ENCODE measurements at places on chromosomes 13 and 19.

DNA sequence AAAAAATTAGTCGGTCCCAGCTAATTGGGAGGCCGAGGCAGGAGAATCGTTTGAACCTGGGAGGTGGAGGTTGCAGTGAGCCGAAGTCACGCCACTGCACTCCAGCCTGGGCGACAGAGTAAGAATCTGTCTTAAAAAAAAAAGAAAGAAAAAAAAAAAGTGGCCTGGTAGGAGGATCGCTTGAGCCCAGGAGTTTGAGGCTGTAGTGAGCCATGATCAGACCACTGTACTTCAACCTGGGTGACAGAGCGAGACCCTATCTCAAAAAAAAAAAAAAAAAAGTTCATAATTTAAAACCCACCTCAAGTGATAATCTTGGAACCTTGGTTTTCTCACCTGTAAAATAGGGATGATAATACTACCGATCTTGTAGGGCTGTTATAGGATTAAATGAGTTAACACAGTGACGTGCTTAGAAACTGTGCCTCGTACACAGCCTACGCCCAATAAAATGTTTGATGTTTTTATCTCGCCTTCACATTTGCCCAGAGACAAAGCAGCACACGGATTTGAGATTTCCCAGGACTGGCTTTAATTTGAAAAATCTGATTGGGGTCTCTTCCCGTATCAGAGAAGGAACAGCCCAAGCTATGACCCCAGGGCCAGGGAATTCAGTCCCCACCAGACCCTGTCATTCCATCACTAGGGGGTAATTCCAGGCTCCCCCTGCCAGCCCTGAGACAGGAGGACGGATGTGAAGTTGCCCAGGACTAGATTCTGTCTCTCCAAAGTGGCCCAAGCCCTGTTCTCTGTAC, 3.6 kb downstream of the SERTAD1 start:
- DNase-seq: no peak

GRCh38 chr13:58712191-58712590, 1080.6 kb downstream of the PCDH17 start:
- DNase-seq: no peak

DNA sequence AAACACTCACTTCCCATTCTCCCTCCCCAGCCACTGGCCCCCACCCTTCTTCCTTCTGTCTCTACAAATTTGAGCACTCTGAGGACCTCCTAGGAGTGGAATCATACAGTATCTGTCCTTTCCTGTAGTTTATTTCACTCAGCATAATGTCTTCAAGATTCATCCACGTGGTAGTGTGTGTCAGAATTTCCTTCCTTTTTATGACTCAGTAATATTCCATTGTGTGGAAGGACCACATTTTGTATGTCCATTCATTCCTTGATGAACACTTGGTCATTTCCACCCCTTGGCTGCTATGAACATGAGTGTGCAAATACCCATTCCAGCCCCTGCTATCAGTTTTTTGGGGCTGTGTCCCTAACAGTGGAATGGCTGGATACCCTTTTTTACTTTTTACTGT, 9.8 kb downstream of the KLF2 start:
- no peak for DNase-seq

- DNase-seq: no peak
Observed at GRCh38 chr13:51532736-51533197, 51.5 kb upstream of the WDFY2 start.

GRCh38 chr13:79121286-79121685, 284.8 kb downstream of the RBM26 start:
- DNase-seq: no peak

DNA sequence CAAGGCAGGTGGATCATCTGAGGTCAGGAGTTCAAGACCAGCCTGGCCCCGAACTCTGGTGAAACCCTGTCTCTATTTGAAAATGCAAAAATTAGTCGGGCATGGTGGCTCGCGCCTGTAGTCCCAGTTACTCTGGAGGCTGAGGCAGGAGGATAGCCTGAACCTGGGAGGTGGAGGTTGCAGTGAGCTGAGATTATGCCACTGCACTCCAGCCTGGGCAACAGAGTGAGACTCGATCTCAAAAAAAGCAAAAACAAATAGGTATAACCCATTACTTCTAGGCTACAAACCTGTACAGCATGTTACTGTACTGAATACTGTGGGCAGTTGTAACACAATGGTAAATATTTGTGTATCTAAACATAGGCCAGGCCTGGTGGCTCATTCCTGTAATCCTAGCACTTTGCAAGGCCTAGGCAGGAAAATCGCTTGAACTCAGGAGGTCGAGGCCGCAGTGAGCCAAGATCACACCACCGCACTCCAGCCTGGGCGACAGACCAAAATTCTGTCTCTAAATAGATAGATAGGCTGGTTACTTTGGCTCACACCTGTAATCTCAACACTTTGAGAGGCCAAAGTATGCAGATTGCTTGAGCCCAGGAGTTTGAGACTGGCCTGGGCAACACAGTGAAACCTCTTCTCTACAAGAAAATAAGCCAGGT, 63.5 kb downstream of the MYO9B start:
- no peak for DNase-seq

DNA sequence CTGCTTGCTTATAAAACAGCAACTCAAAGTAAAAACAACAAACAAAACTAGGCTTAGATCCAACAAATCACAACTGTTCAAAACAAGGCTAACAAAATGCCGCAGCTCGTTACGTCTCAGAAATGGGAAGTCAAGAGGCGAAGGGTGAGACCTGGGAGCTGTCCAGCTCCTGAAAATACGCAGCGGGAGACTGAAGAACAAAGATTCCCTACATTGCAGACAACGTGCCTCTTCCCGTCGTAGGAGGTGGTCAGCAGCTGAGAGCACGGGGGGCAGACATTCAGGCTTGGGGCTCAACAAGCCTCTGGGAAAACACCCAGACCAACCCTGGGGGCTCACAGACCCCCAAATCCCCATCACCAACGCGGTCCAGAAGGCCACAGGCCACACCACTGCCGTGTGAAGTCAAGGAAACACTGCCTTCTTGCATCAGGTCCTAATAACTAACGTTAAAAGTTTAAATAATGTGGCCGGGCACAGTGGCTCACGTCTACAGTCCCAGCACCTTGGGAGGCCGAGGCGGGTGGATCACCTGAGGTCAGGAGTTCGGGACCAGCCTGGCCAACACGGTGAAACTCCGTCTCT, 13.5 kb downstream of the PLPP2 start:
- DNase-seq: no peak

DNA sequence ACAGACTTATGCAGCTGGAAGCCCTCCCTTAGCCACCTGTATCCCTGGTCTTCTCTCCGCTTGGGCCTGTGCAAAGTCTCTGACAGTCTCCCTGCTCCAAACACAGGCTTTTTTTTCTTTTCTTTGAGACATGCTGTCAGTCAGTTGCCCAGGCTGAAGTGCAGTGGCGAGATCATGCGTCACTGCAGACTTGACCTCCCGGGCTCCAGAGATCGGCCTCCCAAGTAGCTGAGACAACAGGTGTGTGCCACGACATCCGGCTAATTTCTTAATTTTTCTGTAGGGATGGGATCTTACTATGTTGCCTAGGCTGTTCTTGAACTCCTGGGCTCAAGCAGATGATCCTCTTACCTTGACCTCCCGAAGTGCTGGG, 1.6 kb downstream of the MZF1 start:
- no peak for DNase-seq

DNA sequence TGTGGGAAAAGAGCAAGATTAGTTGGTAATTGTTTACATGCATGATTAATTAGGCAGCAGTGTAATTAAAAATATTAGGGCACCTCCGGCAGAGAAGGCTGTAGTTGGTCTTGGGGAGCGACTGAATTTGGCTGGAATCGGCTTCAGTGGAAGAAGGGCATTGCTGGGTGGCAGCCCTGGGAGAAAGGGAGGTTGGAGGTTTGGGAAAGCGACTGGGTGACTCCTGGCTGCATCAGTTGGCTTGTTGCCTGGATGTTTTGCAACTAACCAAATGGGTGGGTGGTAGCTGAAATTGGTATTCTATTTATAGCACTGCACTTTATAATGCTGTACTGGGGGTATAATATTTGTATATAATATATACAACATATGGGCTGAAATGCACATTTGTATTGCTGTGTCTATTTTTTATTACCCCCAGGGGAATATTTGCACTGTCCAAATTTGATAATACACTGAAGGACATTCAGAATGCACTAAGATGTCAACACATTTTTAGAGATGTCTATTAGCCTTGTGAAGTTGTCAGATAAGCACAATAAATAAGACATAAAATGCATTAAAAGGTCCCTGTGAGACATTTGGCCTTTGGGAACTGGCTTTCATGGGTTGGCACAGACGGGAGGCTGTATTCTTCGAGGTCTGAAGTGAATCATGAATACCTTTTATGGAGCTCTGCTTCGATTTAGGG, 1.7 kb downstream of the B3GLCT start:
- DNase-seq: no peak

GRCh38 chr13:66875264-66875663, 354.9 kb downstream of the PCDH9 start:
- DNase-seq: no peak

- DNase-seq: no peak
Observed at GRCh38 chr19:13053761-13054625, 48.7 kb downstream of the LYL1 start.

DNA sequence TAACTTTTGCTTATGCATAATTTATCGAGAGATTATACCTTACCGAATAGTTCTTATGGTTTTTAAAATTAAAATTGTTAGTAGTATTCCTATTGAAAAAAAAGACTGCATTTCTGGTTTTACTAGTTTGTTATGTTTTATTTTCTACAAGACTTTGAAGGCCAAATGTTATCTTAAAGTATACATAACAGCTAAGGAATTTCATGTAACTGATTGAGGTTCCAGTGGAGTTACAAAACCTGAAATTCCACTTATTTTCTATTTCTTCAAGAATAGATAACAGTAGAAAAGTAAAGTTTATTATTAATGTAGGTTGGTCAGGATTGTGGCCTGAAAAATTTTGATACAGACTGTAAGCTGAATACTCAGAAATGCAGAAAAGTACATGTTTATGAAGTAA, 1216.0 kb upstream of the PCDH20 start:
- DNase-seq: no peak

- no peak for DNase-seq
Observed at GRCh38 chr13:65090186-65090585, 2139.9 kb downstream of the PCDH9 start.

DNA sequence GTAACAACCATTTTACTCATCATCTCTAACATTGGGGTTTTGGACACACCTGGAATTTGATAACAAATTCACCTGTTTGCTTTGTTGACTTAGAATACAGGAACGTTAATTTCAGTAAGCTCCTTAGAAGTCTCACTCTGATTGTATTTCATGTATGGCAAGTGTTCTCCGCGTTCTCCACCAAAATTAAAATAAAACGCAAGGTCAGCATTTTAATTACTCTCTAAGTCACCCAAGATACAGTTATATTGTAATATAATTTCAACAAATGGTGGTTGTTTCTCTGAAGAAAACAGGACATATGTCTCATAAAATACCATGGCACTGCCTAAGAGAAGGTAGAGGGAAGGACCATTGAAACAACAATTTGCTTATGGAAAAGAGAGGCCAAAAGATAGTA, 742.1 kb downstream of the LIG4 start:
- DNase-seq: no peak

DNA sequence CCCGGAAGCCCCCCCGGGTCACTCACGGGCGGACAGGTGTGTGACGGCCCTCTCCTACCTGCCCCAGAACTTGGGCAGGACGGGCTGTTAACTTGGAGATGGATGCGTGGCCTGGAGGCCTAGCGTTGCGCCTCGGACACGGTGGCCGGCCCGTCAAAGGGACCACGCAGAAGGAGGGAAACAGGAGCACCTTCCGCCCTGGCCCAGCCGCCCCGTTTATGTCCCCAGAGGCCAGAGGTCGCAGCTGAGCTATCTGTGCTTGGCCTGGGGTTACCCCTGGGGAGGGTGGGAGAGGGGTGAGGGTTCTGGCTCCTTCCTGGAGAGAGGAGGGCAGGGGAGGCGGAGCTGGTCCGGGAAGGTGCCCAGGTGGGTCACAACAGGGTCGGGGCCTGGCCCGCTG, 35.6 kb downstream of the GADD45B start:
- no peak for DNase-seq

DNA sequence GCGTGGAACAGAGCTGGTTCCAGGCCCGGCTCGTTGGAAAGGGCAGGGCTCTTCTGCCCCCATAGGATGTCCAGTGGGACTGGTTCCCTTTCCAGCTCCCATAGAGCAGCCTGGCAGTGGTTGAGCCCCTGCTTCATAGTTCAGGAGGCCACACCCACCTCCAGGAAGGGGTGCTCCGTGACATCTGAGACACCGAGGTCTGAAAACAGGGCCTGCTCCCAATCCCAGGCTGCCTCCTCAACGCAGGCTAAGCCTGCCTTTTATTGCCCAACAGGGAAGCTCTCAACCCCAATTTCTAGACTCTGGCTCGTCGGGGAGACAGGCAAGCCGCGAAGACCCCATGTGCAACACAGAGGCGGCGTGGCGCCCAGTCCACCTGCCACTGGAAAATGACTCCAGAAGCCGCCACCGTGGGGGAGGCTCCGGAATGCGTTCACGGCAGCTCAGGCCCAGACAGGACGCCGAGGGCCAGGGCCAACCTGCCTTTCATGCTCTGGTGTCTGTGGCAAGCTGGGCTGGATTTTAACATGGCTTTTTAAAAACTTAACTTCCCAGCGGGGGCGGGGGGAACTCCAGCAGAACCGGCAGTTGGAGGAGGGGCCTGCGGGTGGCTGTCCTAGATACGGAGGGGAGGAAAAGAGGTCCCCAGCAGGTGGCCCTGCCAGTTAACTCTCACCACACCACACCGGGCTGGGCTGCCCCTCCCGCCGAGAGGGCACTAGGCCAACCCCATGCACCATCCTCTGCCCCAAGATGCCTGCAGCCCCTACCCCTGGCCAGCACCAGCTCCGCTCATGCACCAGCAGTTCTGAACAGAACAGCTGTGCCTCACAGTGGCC, 17.9 kb upstream of the TINCR start:
- peak; percentile 20 for DNase-seq

DNA sequence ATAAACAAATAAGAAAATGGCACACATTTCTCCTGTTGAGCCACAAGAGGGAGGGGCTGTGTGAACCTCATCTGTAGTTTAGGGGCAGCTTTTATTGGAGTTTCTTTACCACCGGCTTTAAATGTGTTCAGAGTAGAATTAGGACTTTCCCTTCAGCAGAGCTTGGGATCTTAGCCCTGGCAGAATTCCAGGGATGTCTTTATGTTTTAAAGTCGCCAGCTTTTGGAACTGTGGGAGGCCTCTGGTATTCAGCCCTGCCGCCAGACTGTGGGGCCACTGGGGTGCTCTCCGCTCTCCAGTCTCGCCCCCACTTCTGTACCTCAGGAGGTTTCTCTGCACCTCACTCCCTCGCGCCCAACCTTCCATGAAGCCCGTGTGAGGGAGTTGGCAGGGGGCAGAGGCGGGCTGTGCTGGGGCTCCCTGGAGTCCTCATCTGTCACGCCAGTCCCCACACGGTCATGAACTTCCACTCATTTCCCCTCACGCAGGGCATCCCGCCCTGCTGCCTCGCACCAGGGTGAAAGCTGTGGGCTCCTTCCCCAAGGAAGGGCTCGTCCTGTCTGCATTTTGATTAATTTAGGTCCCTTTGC, 31.5 kb downstream of the CCDC8 start:
- DNase-seq: no peak

DNA sequence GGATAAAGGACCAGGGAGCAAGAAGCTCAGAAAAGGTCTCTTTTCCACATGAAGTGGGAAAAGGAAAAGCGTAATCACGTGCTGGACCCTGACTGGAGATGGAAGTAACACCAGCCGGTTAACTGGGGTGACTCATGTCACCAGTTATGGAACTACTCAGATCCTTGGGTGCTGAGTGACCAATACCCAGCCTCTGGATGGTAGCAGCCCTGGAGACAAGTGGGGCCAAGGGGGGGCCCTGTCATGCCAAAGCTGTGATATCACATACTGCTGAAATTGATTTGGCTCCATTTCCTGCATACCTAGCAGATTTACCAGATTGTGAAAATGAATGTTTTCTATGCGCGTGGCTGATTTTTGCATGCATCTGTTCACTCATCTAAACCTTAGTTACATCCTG, 158.9 kb downstream of the ZIC5 start:
- no peak for DNase-seq

Measured in activated T-cell treated with anti-CD3 and anti-CD28 coated beads for 24 hours (primary cell).